Naive B cell (primary cell): ENCODE measurements at places on chromosomes 5 and 9.

DNA sequence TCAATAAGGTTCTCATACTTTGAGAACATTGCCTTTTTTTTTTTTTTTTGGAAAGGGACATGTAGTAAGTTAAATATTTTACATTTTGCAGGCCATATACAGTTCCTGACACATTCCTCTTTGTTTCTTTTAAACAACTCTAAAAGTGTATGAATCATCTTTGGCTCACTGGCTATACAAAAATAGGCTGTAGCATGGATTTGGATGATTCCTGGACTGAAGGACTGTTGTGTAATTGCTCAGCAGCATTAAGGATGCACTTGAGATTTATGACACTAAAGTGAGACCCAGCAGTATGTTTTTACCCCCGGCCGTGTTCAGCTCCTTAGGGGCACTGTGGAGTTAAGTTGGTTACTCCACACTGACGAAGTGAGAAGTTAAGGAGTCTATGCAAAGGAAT, 41.3 kb downstream of the VPS13A start:
- DNase-seq = no peak

DNA sequence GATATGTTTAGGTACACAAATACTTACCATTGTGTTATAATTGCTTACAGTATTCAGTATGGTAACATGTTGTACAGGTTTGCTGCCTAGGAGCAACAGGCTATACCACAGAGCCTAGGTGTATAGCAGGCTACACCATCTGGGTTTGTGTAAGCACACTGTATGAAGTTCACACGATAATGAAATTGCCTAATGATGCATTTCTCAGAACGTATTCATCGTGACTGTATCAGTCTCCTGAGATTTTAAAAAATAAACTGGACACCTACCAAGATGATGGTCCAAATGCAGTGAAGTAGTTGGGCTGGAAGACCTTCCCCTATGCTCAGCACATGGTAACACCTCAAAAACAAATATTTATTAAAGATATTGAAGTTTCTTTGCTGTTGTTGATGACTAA, 103.3 kb upstream of the NFIB start:
- DNase-seq = no peak

DNA sequence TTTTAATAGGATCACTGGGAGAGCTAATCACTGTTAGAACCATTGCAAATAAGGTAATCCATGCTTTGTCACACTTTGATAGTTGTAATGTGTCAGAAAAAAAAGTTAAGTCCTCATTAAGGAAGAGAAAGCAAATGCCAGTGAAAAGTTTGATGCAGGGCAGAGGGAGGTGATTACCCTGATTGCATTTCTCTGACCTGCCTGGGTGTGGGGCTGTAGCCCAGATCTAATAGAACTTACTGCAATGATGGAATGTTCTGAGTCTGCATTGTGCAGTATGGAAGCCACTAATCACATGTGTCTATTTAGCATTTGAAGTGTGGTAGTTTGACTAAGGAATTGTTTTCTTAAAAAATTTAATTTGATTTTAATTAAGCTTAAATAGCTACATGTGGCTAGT, 202.7 kb downstream of the ATP10B start:
- DNase-seq = no peak

GRCh38 chr5:175853573-175854230, 17.7 kb upstream of the CPLX2 start:
- no peak for DNase-seq

- no peak for DNase-seq
These were observed 4.5 kb downstream of the LSM11 start for GRCh38 chr5:157747766-157748700.

GRCh38 chr9:115016344-115016743, 86.0 kb upstream of the TNFSF8 start:
- no peak for DNase-seq

DNA sequence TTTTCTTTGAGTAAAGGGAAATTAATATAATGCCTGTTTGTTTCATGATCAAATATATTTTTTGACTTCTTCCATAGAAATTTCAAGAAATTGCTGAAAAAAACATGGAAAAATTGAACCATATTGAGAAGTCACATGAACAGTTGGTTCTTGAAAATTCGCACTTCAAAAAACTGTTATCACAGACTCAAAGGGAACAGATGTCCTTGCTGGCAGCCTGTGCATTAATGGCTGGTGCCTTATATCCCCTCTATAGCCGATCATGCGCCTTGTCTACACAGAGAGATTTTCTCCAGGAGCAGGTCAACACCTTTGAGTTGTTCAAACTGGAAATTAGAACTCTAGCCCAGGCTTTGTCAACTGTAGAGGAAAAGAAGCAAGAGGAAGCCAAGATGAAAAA, 191.4 kb downstream of the CCDC171 start:
- no peak for DNase-seq

DNA sequence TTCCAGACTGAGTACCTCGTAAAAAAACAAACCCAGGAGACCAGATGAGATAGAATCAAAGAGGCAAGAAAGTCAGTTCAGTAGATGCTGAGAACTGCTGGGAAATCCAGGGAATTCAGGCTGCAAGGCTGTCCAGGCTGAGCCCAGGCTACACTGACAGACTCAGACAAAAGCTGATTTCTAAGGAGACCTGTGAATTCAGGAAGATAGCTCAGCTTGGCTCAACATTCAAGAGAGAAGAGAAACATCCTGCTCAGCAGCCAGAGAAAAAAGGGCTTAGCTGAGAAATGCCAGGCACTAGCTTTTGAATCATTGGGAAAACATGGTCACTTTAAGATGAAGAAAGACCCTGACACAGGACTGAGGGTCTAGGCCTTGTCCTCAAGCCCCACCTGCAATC, 118.2 kb upstream of the SLC44A1 start:
- no peak for DNase-seq
